Progenitor cell of endocrine pancreas (in vitro differentiated cells): ENCODE measurements at places on chromosomes 11 and 22.

- peaks cover 21% of the 10 kb centered on the region for H3K36me3 ChIP-seq
- peak overlapping the region; percentile 80 for H3K27ac ChIP-seq
- no peaks in the 10 kb centered on the region for H3K27me3 ChIP-seq
- DNase-seq: no peak
- H3K4me3 ChIP-seq: no peak overlapping the region
Measured at GRCh38 chr11:69654001-69654659, 13.2 kb downstream of the CCND1 start.

GRCh38 chr11:124830749-124831148 lies 30.5 kb upstream of the MSANTD2 start:
- no peak overlapping the region for H3K4me3 ChIP-seq
- no peaks in the 10 kb centered on the region for H3K4me1 ChIP-seq
- H3K27me3 ChIP-seq: peaks cover 28% of the 10 kb centered on the region
- H3K27ac ChIP-seq: no peak overlapping the region
- H3K36me3 ChIP-seq: no peaks in the 10 kb centered on the region
- DNase-seq: no peak

GRCh38 chr11:12502046-12502445 lies 124.7 kb downstream of the PARVA start:
- no peaks in the 10 kb centered on the region for H3K27me3 ChIP-seq
- H3K27ac ChIP-seq: no peak overlapping the region
- DNase-seq: no peak

DNA sequence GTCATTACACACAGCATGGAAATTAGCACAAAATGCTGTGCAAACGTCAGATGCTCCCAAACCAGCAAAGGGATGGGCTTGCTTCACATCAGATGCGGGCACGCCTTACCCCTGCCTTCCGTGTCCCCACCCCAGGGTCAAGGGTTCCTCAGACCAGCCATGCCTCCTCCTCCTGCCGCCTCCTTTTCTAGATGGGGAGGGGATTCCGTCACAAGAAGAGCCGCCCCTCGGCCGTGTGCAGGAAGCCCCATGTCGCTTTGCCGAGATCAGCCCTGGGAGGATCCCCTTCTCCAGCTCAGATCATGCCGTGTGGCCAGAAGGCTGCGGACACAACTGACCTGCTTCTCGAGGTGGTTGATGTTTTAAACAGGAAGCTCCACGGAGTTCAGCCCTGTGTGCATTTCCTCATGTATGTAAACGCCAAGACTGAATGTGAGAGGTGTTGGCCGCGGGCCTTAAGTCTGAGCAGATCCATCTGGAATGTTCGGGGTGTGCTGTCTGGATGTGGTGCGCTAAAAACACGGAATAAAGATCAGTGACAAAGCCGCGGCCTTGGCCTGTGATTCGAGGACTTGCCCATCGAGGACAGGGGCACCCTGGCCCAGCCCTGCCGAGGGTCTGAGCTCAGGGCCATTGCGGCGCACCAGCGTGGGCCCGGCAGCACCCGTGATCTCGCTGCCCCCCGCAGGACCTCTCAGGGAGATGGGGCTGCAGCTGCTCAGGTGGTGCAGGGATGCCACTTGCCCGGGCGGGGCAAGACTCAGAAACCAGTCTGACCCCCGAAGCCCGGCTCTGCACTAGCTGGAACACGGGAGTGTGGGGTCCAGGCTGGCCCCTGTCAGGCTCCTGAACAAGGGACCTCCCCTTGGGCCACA lies 412.9 kb downstream of the TBC1D22A start:
- H3K36me3 ChIP-seq: peaks cover 14% of the 10 kb centered on the region
- no peaks in the 10 kb centered on the region for H3K27me3 ChIP-seq
- no peaks in the 10 kb centered on the region for H3K4me1 ChIP-seq
- DNase-seq: no peak
- H3K27ac ChIP-seq: no peak overlapping the region
- H3K4me3 ChIP-seq: no peak overlapping the region

GRCh38 chr11:11570823-11571222 lies 51.0 kb downstream of the GALNT18 start:
- no peak overlapping the region for H3K4me3 ChIP-seq
- H3K4me1 ChIP-seq: no peaks in the 10 kb centered on the region
- DNase-seq: no peak
- no peaks in the 10 kb centered on the region for H3K36me3 ChIP-seq
- H3K27ac ChIP-seq: no peak overlapping the region
- peaks cover 6% of the 10 kb centered on the region for H3K27me3 ChIP-seq

DNA sequence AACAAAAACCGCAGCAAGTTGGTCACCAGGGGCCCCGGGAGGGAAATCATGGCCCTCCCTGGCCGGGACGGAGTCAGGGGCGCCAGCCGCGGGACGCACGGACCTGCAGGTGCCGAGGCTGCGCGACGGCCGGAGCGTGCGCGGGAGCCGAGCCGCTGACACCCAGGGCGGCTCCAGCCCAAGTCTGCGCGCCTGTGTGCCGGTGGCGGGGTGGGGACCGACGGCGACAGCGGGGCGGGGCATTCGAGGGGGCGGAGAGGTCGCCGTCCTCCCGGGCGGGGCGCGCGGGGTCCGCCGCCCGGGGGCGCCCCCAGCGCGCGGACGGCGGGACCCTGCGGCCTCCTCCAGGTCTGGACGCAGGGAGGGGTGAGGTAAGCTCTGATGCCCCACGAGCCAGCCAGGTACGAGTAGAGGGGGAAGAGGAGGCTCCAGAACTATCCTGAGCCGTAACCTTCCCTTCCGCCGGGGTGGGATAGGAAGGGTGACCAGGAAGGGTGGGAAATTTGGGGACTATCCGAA lies at the start of gene ESAM:
Gene ESAM, minus strand, starts transcription at position 186 of the 519 bp plus-strand sequence. Its CDS starts 136 bp downstream, at position 50.
- peak within 1 kb of the TSS; percentile 80 for H3K27ac ChIP-seq
- no peak for DNase-seq
- H3K36me3 ChIP-seq: peaks cover 3% of the 10 kb centered on the region
- peak within 1 kb of the TSS; percentile 85 for H3K4me3 ChIP-seq
- peaks cover 45% of the 10 kb centered on the region for H3K27me3 ChIP-seq
- peaks cover 17% of the 10 kb centered on the region for H3K4me1 ChIP-seq

- H3K4me3 ChIP-seq: peak overlapping the region; percentile 85
- peak overlapping the region; percentile 95 for H3K27ac ChIP-seq
- peaks cover under 1% of the 10 kb centered on the region for H3K36me3 ChIP-seq
- DNase-seq: peak; percentile 20
Measured at GRCh38 chr11:77590194-77590782, 535 bp downstream of the AQP11 start.

- no peaks in the 10 kb centered on the region for H3K27me3 ChIP-seq
- H3K27ac ChIP-seq: no peak overlapping the region
- no peak overlapping the region for H3K4me3 ChIP-seq
- H3K4me1 ChIP-seq: peaks cover 9% of the 10 kb centered on the region
- H3K36me3 ChIP-seq: peaks cover 1% of the 10 kb centered on the region
- no peak for DNase-seq
Measured at GRCh38 chr11:30786256-30787110, 200.3 kb upstream of the MPPED2 start.
